ENCODE measurements at places on chromosomes 16 and 17. TPM values are rescaled to one million over a fixed set of nuclear protein-coding genes. Genes with fewer than 3 reads are reported as not detected.

Gene TOM1L1
- 43.7 TPM for total RNA-seq

Gene ABCA8
- 0.15 TPM for total RNA-seq

Gene TBC1D3
- total RNA-seq, result not detected

Gene NLRC5
- total RNA-seq, result 3.7 TPM

Gene ZACN
- total RNA-seq, result 0.16 TPM

Gene EFCAB13
- 2.5 TPM for total RNA-seq
